ENCODE measurements at places on chromosomes 3 and 15. TPM values are rescaled to one million over a fixed set of nuclear protein-coding genes. Genes with fewer than 3 reads are reported as not detected.

- H3K27me3 ChIP-seq = no peaks in the 10 kb centered on the region
- no peak for DNase-seq
- no peak overlapping the region for H3K4me3 ChIP-seq
Measured at GRCh38 chr15:70212286-70212962, 114.7 kb upstream of the TLE3 start.

DNA sequence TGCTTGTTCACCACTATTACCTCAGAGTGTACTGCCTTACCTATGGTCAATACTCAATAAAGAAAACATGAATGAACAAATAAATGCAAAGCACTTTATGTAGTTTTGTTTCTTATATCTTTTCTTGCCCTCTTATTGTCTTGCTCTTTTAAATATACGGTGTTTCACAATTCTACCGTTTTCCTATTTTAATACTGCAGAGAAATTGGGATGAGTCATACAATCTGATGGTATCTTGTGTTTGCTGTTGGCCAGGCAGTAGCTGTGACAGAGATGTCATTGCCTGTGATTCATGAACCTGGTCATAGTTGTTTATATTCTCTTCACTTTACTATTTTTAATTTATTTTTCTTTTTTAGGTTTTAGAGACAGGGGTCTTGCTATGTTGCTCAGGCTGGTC is 48.3 kb downstream of the SERP1 start:
- H3K27ac ChIP-seq = no peak overlapping the region
- H3K4me3 ChIP-seq = no peak overlapping the region
- no peaks in the 10 kb centered on the region for H3K4me1 ChIP-seq
- no peak for DNase-seq
- no peaks in the 10 kb centered on the region for H3K27me3 ChIP-seq

- peaks cover 94% of the 10 kb centered on the region for H3K27me3 ChIP-seq
- peak overlapping the region; percentile 89 for H3K27ac ChIP-seq
- DNase-seq = no peak
- no peaks in the 10 kb centered on the region for H3K36me3 ChIP-seq
- H3K4me3 ChIP-seq = peak overlapping the region; percentile 65
Measured at GRCh38 chr3:128491941-128492670, 895 bp downstream of the GATA2 start.

GRCh38 chr3:115646027-115646690 is 22.8 kb downstream of the GAP43 start:
- H3K27ac ChIP-seq = no peak overlapping the region
- H3K4me3 ChIP-seq = no peak overlapping the region
- no peaks in the 10 kb centered on the region for H3K27me3 ChIP-seq

GRCh38 chr3:176570992-176571391 is 626.3 kb downstream of the TBL1XR1 start:
- DNase-seq = no peak
- no peaks in the 10 kb centered on the region for H3K27me3 ChIP-seq
- H3K36me3 ChIP-seq = no peaks in the 10 kb centered on the region
- no peak overlapping the region for H3K4me3 ChIP-seq
- no peak overlapping the region for H3K27ac ChIP-seq

Gene GASK1A
- total RNA-seq = 5.9 TPM

Gene CCK
- total RNA-seq = not detected

All from lower lobe of right lung (tissue), 2 donors.